ENCODE measurements at places on chromosomes 6 and 20.
A peak's percentile ranks its signal among the peaks of the same experiment; 100 is the strongest.

DNA sequence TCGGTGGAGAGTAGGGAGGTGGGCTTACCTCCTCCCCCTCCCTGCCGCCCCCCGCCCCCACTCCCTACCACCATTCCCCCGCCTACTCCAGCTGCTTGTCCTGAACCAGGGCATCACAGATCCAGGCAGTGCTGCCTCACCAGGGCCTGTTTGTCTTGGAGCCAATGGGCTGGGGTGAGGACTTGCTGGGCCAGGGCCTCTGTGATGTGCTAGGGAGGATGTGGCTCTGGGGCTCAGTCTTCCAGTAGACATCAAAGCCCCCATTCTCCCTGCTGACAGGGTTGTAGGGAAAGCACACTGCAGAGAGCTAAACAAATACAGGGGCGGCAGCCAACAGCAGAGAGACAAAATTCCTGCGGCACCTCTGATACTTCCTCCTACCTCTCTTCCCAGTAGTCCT is 48.2 kb upstream of the NXT1 start:
- DNase-seq = no peak

DNA sequence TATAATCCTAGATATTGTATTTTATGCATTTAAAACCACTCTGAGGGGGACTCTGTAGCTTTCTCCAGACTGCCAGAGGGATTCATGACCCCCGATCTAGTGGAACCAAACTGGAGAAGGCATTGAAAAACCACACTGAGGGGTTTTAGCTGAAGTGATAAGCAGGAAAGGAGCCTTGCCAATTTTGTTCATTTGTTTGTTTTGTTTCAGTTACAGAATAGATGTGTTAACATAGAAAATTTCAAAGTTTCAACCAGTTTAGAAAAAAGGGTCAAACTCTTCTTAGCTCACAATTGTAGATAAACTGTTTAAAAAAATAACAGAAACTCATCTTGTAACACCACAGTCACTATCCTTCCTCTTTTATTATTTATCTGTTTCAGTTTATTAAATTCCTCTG is 19.8 kb downstream of the TAB2 start:
- DNase-seq = no peak

DNA sequence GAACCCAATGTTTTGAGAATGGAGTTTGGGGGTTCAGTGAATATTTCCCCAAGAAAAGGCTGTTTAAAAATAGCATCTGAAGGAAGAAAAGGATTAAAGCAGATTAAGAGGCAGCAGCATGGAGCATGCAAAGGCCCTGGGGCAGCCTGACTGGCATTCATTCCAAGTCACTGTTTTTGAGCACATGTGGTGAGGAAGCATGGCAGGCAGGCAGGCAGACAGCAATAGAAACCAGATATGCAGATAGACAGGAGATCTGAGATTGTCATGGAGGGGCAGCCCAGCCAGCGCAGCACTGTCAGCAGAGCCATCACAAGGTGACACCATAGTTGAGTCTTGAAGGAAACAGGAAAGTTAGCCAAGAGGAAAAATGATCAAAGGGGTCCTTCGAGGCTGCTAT is 37.8 kb downstream of the SIRPA start:
- DNase-seq = no peak

DNA sequence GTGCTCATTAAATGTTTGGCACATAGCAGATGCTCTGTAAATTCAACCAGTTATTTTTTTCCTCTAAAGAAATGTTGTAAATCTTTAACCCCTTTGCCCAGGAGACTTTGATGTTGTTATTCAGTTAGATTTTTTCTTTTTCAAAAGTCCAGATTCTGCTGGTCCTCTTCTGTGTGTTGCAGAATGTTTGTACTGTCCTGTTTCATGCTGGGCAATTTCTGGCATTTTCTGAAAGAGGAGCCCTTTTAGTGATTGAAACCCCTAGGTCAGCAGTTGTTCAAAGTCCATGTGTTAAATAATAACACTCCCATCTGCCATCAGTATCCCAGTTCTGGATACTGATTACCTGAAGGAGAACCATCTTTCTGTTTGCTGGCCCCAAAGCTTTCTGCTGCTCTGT is 1.3 kb upstream of the SLC17A1 start:
- no peak for DNase-seq

GRCh38 chr6:115733426-115733825 is 327.3 kb downstream of the FRK start:
- DNase-seq = no peak

GRCh38 chr6:30769088-30769852 is 24.9 kb upstream of the IER3 start:
- peak; percentile 68 for DNase-seq

GRCh38 chr6:81901551-81901966 is 149.1 kb upstream of the TENT5A start:
- no peak for DNase-seq

DNA sequence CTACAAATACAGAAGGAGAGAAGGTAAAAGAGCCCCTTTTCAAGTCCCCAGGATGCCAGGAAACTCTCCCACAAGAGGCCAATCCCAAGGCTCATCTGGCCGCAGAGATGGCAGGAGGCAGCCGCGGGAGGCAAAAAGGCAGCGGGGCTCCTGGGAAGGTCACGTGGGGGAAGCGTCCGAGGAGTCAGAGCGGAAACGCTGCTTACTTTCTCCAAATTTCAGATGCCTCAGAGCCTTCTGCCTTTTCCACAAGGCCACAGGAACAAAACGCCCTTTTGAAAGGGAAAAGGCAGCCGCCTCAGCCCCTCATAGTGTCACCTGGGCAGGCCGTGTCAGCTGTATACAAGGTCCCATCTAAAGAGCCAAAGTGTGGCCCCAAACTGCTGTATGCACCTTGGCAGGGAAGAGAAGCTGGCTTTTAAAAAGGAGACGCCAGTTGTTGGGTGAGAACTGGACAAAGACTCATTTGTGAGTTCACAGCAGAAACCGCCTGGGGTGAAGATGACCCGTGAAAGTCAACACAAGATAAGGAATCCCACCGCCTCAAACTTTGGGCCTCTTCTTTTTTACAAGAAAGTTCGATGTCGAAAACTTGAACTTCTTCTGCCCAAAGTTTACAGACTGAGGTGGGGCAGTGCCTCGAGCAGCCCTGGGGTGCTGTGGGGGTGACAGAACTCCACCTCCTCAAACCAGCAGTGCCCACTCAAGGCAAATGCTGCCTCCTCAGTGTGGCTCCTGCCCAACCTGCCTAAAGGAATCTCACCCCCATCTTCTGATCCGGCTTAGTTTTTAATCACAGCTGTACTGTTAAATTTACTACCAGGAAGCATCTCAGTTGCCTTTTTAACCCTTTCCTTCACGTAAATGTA is 45.4 kb downstream of the EZR start:
- DNase-seq = no peak

DNA sequence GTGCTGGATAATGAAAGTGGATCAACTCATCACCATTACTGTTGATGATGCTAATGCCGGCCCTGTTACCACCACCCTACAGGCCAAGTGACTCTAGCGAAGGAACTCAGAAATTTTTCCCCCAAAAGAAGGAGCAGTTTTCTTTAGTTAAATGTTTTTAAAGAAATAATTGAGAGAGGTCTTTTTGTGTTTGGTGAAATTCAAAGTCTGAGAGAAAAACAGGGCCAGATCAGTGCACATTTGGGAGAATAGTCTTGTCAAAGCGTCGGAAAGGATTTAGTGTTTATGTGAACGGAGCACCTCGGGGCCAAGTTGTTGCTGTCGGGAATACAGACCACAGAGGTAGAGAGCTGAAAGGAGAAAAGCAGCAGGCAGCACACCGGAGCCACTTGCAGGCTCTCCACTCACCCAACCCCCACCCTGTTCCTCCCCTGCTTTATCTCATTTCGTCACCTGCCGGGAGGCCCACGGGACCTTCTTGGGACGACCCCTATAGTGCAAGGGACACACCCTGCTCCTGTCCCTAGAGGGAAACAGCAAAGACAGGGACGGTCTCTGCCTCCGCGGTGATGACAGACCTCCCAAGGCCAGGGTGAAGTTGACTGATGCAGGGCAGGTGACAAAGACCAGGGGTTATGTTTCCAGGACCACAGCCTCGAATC is 6.8 kb downstream of the TFAP2B start:
- DNase-seq = no peak

DNA sequence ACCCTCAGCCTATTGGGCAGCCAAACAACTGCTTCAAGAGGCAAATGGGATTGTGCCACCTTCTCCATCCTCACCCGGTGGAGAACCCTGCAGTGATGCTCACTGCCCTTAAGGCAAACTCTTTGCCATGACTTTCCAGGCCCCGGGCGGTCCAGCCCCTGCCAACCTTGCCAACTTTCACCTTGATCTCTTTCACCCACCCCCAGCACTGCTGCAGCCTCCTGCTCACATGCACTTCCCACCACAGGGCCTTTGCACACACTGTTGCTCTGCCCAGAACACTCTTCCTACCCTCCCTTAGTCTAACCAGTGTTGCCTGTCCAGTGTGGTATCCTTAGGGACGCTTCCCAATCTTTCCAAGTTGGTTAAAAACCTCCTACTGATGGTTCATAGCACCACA is 221.1 kb downstream of the EYA2 start:
- no peak for DNase-seq

DNA sequence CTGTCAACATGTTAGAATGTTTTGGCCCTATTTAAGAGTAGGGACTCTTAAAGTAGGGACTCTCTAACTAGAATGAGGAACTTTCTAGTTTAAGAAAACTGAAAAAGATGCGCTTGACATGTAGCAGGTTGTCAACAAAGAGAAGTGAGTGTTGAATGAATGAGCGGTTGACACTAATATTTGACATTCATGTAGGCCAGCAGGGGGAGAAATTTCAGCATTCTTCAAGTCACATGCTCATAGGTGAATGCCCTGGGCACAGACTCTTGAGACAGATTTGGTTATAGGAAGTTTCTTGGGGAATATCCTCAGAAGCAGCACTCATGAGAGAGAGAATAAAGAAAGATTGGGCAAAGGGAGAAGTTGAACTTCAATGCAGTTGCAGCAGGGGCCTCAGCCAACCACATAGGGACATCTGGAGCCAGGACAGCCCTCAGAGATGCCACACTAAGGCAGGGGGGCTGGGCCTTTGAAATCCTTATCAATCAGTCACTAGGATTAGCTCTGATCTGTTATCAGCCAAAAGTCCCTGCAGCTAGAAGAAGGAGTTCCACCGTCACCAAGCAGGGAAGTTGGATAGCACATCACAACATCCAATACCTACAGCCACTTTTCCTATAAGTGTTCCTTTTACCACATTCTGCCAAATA is 145.1 kb upstream of the FKBP1C start:
- DNase-seq = no peak

GRCh38 chr6:34325633-34326032 is 66.8 kb downstream of the NUDT3 start:
- DNase-seq = no peak

DNA sequence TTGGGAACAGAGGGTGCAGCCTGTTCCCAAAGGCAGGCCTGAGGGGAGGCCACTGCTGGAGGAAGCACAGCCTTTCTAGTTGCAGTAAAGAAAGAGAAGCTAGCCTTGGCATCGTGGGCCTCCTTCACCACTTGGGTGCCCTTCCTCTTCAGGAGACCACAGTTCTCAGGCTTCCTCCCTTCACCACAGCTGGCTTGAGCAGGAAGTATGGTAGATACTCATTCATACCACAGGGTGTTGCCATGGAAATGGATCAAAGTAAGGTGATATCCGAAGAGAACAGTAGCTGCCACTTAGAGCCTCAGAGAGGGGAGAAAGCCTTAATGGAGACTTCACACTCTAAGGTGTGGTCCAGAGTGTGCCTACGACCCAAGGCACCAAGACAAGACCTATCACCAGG is 120.4 kb upstream of the RIPOR2 start:
- peak; percentile 86 for DNase-seq

DNA sequence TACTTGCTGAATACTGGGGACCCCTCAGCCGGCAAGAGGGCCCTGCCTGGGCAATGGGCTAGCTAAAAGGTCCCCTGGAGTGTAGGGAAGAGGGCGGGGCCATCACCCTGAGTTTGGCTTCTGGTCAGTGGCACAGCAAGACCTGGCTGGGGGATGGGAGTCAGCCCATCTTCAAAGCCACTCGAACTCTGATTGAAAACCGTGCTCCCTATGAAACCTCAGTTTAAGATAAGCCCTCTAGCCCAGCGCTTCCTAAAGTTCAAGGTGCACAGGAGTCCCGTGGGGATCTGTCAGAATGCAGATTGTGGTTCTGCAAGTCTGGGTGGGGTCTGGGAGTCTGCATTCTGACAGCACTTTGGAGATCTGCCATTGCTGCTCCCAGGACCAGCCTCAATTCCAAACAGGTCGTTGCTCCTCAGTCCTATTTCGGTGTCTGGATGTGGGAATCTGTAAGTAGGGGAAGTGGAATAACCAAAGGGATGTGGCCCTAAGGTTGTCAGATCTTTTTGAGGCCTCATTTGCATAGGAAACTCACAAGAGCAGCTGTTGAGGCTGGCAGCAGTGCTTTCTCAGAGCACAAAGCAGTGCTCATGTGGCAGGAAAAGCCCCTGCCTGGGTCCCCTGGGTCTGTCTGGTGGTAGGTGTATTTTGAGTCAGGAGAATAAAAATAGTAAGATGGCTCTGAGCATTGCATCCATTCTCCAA is 85.3 kb upstream of the SCP2D1 start:
- DNase-seq = no peak

DNA sequence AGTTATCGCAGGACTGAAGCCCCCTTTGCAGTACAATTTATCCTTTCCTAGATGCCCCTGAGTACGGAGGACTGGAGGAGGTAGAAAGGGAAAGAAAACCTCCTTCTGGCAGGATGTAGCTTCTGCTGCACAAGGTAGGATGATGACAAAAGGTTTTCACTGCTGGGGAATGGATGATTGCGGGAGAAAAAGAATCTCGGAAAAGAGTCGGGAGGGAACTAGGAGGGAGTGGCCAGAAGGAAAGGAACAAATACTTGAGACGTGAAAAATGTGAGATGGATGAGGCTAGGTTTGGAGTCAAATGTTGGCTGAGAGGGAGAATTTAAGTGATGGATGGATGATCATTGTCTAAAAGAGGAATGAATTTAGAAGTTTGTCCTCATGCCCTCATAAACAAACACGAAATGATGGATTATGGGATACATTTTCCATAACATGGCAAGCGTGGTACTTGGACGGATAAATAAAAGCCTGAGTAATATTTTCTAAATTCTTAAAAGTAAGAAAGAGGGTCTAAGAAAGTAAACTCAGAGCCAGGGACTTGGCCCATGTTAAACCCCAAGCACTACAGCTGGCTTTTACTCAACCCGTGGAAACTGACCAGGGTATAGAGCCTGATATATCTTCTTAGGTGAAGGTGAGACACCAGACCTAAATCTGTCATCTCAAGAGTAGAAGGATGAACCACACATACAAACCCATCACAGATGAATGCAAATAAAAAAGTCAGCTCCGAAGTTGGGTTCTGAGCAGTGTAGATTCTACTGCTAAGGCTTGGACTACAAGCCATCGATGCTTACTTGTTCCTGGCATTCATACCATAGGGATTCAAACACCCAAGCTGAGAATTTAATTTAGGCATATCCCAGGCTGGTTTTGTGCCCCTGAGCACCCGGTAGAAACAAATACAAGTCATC is 72.4 kb downstream of the HFE start:
- DNase-seq = no peak

DNA sequence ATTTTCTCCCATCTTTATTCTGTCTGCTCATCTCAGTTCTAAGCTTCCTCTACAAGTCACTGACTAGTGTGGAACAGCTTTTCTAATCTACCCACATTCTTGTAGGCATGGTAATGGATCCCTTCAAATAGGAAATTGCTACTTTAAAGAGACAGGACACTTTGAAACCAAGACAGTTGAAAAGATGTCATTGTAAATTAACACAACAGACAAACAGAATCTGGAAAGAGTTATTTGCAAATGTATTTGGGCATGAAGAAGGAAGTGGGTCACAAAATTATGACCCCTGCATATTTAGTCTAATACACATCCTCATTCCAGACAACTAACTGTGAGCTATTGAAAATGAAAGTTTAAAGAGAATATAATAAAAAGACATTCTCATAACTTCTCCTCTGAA is 298.2 kb upstream of the MARCKS start:
- DNase-seq = no peak

Data from CD4-positive, alpha-beta T cell treated with Interleukin-6 at 100 ng/mL for 8 hours (primary cell).